Activated CD4-positive, alpha-beta T cell treated with anti-CD3 and anti-CD28 coated beads, Interleukin-2, amount 50 U/mL, for 24 hours (primary cell): ENCODE measurements at places on chromosomes 4 and X.

DNA sequence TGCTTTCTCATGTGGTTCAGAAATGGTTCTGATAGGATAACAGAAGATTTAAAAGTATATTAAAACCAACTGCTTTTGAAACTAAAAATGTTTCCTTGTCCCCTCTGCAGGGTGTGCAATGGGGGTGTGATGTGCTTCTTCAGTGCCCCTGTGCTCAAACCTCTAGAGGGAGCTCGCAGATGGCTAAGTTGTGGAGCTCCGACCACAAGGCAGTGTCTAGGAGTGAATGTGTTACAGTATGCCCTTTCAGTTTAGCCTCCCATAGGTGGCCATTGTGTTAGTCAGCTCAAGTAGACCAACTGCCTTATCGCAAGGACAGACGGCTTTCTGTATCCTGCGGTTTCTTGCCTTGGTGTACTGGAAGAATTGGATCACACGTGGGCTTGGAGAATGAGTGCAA is 130.5 kb downstream of the TENT5D start:
- no peak for DNase-seq

- DNase-seq, result no peak
These were observed 7.6 kb downstream of the SGMS2 start for GRCh38 chr4:107832275-107832807.

- no peak for DNase-seq
These were observed 852 bp upstream of the WDR44 start for GRCh38 chrX:118345045-118345463.

GRCh38 chrX:93346309-93346708 is 327.1 kb downstream of the NAP1L3 start:
- no peak for DNase-seq

- DNase-seq, result no peak
These were observed 944 bp downstream of the FUNDC2 start for GRCh38 chrX:155027509-155028066.

DNA sequence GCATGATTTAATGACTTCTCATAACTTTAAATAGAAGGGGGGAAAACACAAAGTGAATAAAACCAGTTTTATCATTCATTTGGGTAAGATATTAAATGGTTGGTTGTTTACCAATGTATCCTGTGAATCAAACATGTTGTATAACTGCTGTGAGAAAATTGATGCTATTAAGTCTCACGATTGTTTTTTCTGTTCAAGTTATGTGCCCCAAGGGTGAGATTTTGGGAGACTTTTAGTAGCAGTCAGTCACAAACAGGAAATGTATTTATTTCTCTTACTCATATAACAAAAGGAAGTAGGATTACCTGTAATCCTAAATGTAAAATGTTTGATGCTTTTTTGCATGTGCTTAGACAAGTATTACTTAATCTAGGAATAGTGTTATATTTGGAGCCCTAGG is 39.2 kb downstream of the MTHFD2L start:
- no peak for DNase-seq

GRCh38 chr4:42151568-42152506 is 618 bp downstream of the BEND4 start:
- no peak for DNase-seq

GRCh38 chrX:111443946-111444345 is 32.0 kb upstream of the DCX start:
- DNase-seq, result no peak
